Renal pelvis (tissue), 12 donors: ENCODE measurements at places on chromosomes 7 and 10. TPM values are rescaled to one million over a fixed set of nuclear protein-coding genes. Genes with fewer than 3 reads are reported as not detected.

ARMH3 gene
- 16.6 TPM for polyA plus RNA-seq

SH2D4B gene
- polyA plus RNA-seq: 0.20 TPM

NODAL gene
- polyA plus RNA-seq: 1.1 TPM

GRCh38 chr10:2334575-2334974 is 597.2 kb upstream of the ADARB2 start:
- no peak for DNase-seq

GRCh38 chr7:86991771-86992191 is 67.7 kb downstream of the ELAPOR2 start:
- no peak for DNase-seq

DNA sequence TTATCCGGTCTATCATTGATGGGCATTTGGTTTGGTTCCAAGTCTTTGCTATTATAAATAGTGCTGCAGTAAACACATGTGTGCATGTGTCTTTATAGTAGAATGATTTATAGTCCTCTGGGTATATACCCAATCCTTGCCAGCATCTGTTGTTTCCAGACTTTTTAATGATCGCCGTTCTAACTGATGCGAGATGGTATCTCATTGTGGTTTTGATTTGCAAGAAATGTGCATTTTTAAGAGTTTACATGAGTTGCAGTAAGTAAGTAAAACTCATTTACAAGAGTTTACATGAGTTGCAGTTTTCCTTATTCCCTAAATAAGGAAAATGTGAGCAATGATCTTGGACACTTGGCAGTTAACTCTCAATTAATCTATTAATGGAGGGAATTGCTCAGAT is 312.1 kb downstream of the LHFPL3 start:
- no peak for DNase-seq

DNA sequence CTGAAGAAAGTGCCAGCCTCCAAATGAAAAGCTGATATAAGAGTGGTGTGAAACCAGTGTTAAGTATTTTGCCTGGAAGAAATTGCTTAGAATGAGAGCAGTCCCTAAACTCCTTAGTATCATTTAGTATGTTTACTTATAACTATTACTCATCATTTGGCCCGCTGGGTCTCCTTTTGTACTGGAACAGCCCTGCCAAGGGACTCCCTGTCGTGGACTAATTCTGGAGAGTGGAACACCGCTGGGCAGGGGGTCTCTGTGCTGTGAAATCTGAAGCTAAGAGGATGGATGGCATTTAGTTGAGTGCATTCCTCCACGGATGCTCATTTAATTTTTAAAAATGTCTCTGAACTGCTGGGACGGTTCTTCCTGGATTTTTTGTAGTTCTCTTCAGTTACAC is 889.9 kb upstream of the C7orf33 start:
- DNase-seq: no peak

DNA sequence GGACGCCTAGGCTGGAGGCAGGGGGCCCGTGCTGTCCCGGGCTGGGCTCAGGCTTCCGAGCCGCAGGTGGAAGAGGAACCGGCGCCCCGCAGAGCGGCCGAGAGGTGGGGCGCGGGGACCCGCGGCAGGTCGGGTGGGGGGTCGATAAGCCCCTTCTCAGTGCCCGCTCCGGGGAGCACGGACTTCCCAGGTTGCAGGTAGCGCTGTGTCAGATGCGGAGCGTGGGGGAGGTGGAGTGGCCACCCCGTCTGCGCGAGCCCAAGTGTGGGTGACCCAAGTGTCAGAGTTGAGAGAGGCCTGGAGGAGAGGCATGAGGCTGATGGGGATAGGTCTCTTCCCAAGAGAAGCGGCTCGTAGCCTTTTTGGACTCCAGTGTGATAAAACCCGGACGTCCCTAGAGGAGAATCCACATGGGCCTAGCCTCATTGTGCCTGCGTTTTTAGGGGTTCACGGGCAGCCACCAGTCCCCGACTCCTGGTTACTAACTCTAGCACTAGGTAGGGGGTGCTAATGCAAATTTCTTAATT is 580 bp downstream of the EEPD1 start:
- DNase-seq: no peak

GRCh38 chr10:50431791-50432190 is 180.5 kb upstream of the ASAH2 start:
- no peak for DNase-seq
